ENCODE measurements at places on chromosomes 12 and 14.

DNA sequence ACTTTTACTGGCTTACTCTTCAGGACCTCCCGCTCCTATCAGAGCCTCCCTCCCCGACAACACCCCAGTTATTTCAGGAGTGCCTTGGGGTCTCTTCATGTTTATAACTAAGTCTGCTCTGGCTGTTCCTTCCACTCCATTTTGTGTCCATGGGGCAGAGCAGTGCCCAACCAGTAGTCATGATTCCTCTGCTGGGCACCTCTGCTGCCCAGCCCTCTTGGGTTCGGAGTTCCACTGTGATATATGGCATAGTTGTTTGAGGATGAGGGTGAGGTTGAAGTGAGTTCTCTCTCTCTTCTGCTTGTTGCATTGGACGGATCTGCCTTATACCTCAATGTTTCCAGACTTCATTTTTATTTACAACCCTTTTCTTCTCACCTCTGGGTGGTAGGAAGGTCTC, 17.4 kb downstream of the NR1H4 start:
- DNase-seq = no peak

- no peak for DNase-seq
Observed at GRCh38 chr12:121600702-121601336, 20.0 kb upstream of the KDM2B start.

- DNase-seq = no peak
Observed at GRCh38 chr12:92034858-92035401, 110.7 kb downstream of the BTG1 start.

GRCh38 chr14:98926146-98926545, 345.9 kb downstream of the BCL11B start:
- DNase-seq = no peak

GRCh38 chr12:42178101-42178500, 33.4 kb upstream of the GXYLT1 start:
- no peak for DNase-seq

DNA sequence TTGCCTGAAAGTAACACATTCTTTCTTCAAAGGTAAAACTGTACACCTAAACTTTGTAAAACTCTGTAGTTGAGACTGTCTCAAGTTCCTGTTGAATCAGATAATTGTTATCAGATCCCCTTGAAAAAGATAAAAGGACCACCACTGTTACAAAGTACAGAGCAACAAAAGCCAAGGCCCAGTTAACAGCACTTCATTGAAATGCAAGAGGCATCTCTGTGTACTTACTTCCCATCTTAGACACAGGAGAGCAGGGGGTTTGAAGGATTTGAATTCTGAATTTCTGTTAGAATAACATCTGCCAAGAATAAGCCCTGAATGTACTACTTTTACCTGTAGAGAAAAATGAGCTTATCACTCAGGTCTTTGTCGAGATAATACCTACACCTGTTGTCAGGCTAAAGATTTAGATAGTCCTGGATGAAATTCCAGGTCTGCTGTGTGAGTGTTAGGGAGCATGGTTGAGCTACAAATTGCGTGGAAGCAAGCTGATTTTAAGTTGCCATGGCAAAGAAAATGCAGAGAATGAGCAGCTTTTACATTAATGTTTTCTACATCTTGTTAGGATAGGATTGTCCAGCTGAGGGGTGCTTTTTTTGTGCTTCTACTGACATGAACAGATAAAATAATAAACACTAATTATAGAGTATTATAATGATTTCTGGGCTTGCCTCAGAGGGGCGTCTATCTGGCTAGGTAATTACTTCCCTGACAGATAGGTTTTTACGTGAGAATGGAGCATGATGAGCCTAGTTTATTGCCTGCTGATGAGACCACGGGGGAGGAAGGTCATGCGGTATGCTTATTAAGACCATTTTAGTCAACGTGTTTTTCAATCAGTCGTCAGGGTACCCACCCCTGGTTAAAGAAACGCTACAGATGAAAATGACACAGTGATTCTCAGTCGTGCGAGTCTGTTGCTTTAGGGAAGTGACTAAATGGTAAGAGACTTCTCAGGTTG, 309.2 kb downstream of the PAWR start:
- no peak for DNase-seq

- DNase-seq = no peak
Observed at GRCh38 chr12:32052212-32052713, 54.4 kb upstream of the BICD1 start.

GRCh38 chr14:100363053-100363452, 39.9 kb downstream of the SLC25A47 start:
- DNase-seq = no peak

DNA sequence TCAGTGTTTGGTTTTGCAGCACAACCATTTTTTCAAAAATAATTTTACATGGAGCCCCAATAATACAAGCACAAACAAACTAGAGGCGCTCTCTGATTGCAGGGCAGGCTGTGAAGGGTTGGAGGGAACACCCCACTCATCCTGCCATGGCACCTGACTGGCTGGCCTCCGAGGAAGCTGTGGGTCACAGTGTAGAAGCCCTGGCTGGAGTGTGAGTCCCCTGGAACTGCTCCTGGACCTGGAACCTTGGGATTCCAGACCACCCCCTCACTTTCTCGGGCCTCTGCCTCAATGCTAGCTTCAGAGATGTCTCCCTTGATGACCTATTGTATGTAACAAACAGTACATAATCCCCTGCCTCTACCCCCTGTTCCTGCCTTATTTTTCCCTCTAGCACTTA, 14.8 kb upstream of the SERPINA12 start:
- DNase-seq = no peak

GRCh38 chr12:128790221-128790620, 33.5 kb downstream of the SLC15A4 start:
- no peak for DNase-seq

- DNase-seq = no peak
Observed at GRCh38 chr14:95294834-95295599, 24.7 kb downstream of the CLMN start.

GRCh38 chr14:60313093-60313492, 64.1 kb downstream of the PPM1A start:
- no peak for DNase-seq

- no peak for DNase-seq
Observed at GRCh38 chr12:57240926-57241401, 10.0 kb downstream of the STAC3 start.

GRCh38 chr12:76531056-76531455, 28.5 kb downstream of the OSBPL8 start:
- no peak for DNase-seq

DNA sequence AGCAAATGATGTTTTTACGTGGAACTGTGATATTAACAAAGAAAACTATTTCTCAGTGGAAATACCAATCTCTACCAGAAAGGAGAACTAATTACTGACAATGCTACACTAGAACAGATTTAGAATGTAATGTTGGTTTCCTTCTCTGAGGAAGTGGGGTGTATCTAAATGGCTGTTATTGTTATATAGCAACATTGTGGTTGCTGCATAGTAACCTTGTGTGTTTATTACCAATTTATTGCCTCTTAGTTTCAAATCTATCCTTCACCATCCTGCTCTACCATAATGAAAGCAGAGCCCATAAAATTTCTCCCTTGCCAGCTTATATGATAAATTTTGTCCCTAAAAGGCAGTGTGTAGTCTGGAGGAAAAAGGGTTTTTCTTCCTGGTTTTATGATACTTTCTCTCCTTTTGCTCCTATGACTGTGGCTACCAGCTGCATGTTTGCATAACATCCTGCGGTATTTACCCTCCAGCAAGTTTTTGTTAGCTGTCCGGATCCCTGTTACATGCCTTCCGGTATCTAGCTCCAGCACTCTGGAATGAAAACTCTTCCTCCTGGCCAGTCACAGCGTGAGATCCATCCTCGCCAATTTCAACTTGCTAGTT, 5.7 kb upstream of the KLRK1 start:
- DNase-seq = no peak

DNA sequence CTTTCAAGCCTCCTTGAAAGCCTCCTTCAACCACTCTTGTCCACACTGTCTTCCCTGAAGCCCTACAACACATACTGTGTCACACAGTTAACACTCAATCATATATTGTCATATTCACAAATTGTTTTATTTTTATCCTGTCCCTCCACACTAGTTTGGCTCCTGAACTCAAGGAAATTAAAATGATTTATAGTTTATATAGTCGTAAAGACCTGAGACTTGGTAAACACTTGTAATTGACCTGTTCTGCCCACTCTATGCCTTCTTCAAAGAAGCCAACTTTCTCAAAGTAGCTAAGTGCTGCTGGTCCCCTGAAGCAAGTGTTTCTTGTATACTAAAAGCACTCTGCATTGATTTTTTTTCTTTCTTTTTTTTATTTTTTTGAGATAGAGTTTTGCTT, 15.6 kb upstream of the NEK9 start:
- no peak for DNase-seq

DNA sequence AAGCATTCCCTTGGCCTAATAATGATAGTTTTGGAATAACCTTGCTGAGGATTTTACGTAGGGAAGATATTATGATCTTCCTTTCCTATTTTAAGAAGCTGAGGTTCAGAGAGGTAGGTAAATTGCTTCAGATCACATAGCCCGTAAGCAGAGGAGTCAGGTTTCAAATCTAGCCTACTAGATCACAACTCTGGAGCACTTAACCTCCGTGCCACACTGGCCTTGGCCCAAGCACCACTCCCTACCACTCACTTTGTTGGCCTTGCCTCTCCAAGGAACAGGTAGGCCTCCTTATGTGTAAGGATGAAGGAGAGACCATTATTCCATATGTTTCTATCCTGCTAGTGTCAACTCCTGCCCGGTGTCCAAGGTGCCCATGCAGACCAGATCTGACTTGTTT, 12.4 kb upstream of the ACOT1 start:
- DNase-seq = no peak

DNA sequence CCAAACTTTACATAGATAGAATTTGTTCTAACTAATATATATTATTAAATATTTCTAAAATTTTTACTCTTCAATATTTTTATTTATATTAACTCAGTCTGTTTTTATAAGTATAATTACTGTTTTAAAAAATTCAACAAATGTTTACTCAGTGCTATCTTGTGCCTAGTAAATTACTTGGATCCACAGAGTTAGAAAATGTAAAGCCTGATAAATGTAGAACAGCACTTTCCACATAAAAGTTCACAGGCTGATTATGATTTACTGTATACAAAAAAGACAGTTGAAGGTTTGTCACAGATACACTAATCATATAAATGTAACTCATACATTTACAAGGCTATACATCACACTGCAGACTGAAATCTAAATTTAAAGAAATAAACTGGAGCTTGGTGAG, 170.0 kb downstream of the FOXG1 start:
- no peak for DNase-seq

DNA sequence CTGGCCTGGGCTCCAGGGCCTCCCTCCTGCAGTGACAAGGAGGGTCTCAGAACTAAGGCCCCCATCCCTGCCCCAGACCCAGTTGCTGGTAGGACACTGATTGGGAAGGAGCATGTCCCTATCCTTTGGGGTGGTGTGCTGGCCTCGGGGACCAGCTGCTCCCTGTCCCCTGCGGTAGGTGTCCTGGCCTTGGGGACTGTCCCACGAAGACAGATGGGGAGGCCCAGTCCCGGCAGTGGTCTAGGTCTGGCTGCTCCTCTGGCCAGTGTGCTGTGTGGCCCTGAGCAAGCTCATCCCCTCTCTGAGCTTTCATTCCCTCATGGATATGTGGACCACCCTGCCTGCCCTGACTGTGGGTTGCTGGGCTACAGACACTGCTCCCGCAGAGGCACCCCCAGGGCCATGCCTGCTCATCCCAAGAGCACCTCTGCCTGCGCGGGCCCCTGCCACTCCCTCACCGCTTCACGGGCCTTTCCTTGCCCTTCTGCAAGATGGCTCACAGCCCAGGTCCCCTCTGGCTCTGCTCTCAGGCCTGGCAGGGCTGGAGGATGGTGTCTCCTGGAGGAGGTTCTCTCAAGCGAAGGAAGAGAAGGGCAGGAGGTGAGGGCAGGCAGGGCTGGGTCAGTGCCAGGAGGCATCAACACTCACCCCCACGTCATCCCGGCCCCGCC, 12.5 kb downstream of the AHNAK2 start:
- no peak for DNase-seq

DNA sequence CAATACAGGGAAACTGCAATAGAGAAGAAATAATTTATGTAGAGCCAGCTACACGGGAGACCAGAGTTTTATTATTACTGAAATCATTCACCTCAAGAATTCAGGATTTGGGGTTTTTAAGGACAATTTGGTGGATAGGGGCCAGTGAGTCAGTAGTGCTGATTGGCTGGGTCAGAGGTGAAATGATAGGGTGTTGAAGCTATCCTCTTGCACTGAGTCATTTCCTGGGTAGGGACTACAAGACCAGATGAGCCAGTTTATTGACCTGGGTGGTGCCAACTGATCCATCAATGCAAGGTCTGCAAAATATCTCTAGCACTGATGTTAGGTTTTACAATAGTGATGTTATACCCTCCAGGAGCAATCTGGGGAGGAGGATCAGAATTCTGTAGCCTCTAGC, 486.3 kb downstream of the LRIG3 start:
- DNase-seq = no peak

DNA sequence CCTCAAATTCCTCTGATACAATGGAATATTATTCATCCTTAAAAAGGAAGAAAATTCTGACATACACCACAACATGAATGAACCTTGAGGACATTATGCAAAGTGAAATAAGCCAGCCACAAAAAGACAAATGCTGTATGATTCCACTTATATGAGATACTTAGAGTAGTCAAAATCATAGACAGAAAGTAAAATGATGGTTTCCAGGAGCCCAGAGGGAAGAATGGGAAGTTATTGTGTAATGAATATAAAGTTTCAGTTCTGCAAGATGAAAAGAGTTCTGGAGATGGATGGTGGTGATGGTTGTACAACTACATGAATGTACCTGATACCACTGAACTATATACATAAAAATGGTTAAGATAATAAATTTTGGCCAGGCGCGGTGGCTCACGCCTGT, 18.3 kb downstream of the VWF start:
- no peak for DNase-seq

DNA sequence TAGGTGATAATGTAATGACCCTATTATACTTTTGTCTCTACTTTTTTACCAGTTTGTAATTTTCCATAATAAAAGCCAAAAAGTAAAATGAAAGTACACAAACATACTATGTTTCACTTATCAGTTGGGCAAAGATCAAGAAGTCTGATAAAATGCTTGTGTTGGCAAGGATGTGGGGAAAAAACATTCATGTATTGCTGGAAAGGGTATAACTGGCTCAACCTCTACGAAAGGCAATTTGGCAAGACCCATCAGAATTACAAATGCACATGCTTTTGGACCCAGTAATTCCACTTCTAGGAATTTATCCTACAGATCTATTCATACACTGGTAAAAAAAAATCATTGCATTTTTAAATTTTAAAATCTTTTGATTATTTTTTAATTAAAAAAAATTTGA, 68.0 kb downstream of the SPTB start:
- no peak for DNase-seq

DNA sequence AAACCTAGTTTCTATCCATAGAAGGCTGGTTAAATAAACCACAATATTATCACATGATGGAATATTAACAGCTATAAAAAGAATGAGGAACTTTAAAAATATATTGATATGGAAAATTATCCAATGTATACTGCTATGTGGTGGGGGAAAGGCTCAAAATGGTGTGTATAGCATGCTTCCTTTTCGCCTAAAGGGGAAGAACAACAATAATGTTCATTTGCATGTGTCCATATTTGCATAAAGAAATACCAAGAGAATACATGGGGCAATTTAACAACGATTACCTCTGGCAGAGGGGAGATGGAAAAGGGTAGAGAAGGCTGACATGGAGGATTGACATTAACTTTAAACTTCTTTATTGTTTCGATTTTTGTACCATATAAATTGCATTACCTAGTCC, 121.3 kb upstream of the PARP11 start:
- no peak for DNase-seq

- DNase-seq = no peak
Observed at GRCh38 chr12:131121705-131122405, 168.1 kb downstream of the ADGRD1 start.

- no peak for DNase-seq
Observed at GRCh38 chr12:42468341-42468821, 121.2 kb downstream of the PRICKLE1 start.
